H7 (cell line): ENCODE measurements at places on chromosomes 11 and 22.

DNA sequence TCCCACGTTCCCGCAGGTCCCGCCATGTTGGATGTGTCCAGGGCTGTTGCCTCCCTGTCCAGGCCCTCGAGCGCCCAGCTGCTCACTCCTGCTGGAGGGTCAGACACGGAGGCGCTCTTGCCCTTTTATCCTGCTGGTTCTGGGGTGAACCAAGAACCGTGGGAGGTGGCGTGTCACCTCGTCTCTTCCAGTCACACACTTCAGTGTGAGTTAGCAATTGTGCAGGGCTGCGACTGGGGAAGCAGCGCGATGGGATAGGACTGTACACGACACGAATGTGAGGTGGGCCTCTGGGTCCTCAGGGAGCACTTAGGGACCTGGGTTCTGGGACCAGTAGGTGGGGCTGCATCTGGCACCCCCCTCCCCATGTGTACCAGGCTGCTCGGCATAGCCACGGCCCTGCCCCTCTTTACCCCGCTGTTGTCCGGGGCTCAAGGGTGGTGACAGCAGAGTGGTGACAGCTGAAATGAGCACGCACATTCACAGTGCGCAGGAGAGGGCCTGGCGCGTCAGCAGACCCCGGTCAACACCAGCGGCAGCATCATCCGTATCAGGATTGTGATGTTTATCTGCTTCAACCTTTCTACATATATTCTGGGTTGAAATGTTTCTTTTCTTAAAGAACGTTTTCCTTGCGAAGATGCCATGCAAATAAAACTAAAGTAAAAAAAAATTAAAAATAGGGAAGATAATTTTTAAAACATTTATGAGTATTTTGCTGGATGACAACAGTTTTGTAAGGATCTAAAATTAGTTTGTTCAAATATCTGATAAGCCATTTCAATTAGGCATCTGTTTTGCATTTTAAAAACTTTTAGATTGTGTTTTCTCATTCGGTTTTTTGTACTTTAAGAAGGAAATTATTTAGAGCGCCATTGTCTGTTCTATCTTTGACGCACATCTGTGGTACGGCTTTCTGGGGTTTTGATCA lies 210.7 kb downstream of the TBC1D22A start:
- peak; percentile 48 for DNase-seq

- DNase-seq: no peak
Measured at GRCh38 chr22:33717694-33718396, 202.4 kb downstream of the LARGE1 start.

DNA sequence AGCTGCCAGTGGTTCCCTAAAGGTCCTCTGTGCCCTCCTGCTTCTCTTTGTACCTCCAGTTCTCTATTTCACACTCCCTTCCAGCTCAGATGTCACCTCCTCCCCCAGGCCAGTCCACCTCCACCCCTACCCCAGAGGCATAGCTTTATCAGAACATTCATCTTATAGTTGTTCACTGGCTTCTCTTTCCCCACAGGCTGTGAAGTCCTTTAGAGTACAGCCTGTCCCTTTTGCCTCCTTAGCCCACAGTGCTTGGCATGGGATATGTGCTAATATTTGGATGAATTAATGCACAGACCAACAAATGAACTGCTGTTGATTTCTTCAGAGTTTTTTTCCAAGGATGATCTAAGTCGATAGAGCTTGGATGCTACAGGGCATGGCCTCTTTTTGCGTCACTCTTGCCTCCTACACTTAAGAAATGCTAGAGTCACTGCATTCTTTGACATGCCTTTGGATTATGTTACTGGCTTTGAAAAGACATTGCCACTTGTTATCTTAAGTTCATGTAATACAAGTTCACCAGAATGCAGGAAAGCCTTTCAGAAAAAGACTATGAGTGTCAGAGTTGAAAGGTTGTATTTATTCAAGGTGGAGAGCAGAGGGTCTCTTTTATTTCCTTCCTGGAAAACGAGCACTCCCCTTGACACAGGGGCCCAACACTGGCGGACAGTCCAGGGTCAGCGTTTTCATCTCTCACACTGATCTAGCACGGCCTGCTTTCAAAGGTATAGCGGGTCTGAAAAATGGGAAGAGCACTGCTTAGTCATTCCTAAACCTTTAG lies 75.7 kb downstream of the PISD start:
- no peak for DNase-seq

DNA sequence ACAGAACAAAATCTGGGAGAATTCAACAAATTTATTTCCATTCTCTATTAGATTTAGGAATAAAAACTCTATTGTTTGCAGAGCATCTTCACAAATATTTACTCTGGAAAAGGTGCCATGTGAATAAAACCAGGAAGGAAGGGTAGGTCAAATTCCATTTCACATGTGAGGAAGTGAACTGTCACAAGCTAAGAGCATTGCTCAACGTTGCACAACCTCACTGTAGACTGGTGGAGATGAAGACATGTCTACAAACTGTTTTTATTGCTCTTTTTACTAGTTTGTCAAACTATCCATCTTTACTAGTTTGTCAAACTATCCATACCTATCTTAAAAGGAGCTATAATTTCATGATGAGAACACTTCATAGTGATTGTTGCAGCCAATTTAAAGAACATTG lies 236.4 kb downstream of the CNTN5 start:
- DNase-seq: no peak

- peak; percentile 92 for DNase-seq
Measured at GRCh38 chr11:795634-796564, 2.2 kb downstream of the SLC25A22 start.
